ENCODE measurements at places on chromosomes 11 and 22.
A peak's percentile ranks its signal among the peaks of the same experiment; 100 is the strongest.

DNA sequence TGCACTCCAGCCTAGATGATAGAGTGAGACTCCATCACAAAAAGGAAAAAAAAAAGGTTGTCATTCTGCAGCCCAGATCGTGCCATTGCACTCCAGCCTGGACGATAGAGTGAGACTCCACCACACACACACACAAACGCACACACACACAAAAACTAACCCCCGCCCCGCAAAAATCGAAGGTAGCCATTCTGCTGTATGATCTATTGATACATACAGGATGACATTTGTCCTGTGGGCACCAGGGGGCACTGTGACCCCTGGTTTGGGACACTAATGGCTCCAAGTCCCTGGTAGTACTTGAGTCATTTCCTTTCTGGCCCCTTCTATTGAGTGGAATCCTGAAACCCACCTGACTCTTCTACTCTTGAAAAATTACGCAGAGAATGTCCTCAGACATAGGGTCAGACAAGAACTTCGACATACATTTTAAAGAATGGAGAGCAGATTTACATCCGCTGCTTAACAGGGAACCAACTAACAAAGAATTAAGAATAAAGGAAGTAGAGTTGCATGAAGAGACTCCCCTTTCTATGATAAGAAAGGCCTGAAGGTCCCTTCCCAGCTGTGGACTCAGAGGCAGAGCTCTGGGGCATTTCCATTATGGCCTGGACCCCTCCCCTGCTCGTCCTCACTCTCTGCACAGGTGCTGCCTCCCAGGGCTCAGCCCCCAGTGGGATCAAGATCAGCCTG lies 35.0 kb upstream of the PRAME start:
- peak; percentile 19 for DNase-seq

DNA sequence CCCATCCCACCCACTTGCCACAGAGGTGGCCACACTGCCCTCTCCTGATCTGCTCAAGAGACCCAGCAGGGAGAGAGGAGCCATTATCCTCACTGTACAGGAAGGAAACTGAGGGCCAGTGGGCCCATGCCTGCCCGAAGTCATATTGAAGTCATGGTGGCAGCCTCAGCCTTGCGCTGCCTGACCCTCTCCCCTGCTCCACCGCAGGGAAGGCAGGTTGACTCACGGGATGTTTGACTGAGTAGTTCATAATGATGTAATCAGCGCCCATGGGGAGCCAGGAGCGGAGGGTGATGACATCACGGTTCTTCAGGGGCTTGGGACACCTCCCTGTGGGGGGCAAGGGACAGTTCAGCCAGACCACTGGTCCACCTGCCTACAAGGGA lies 6.1 kb upstream of the ARAP1 start:
- no peak for DNase-seq

- no peak for DNase-seq
These were observed 317.0 kb downstream of the BRD1 start for GRCh38 chr22:49510718-49511117.

- no peak for DNase-seq
These were observed 9.3 kb downstream of the RBM14 start for GRCh38 chr11:66625752-66626149.

DNA sequence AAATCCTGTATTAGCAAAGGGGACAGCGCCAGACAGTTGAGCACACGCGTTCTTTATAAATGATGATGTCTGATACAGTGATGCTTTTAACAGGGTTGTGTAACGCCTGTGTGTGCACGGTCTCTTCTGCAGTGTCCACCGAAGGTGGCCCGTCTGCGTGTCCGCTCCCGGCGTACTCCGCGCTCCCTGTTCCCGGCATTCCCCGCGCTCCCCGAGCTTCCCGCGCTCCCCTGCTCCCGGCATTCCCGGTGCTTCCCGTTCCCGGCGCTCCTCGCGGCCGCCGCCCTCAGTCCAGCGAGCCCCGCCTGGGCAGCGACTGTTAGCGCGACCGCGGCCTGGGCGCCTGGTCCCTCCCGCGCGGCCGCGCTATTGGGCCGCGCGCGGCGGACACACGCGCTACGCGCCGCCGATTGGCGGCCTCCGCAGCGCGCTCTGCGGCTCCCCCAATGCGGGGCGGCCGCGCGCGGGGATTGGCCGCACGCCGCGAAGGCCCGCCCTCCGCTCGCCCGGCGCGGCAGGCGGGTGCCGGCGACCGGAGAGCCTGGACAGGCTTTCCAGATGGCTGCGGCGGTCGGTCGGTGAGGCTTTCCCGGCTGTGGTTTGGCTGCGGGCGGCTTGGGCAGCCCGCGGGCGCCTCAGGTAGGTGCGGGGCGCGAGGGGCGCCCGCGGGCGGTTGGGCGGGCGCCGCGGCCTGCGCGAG lies at the start of gene DGCR8:
DGCR8 (plus strand) TSS at position 497 of the 700 bp plus-strand sequence. CDS start 5,723 bp downstream, outside the sequence.
- peak; percentile 38 for DNase-seq

DNA sequence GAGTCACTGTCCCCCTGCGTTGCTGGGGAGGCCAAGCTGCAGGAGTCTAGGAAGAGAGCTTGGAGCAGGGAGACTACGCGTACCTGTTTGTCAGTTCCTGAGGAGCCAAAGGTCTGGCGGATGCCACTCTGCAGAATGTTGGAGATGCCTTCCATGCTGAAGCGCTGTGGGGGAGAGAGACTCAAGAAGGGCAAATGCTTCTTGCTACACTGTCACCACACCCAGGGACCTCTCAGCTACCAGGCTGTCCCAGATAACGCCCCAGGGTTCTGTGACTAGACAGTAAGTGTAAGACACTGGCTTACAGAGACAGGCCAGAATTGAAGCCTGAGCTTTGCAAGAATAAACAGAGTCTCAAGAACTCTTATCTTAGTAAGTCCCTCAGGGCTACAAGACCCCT lies 42.0 kb downstream of the FEZ1 start:
- DNase-seq, result no peak

All from stimulated activated CD8-positive, alpha-beta memory T cell treated with anti-CD3 and anti-CD28 coated beads, Interleukin-4, amount 100 ng/mL, for 4 hours (primary cell).